ENCODE measurements at places on chromosomes 6 and 20. TPM values are rescaled to one million over a fixed set of nuclear protein-coding genes. Genes with fewer than 3 reads are reported as not detected.

GRCh38 chr6:117771403-117771802, 96.1 kb downstream of the NUS1 start:
- no peak for DNase-seq

- DNase-seq: no peak
Measured at GRCh38 chr20:44073675-44074071, 113.3 kb downstream of the JPH2 start.

- no peak for DNase-seq
Measured at GRCh38 chr6:146410851-146411595, 132.6 kb upstream of the RAB32 start.

- no peak for DNase-seq
Measured at GRCh38 chr6:98835149-98836024, 1.0 kb downstream of the POU3F2 start.

- DNase-seq: no peak
Measured at GRCh38 chr6:57302477-57302876, 15.0 kb upstream of the PRIM2 start.

- DNase-seq: no peak
Measured at GRCh38 chr6:163284151-163284550, 130.4 kb upstream of the QKI start.

DNA sequence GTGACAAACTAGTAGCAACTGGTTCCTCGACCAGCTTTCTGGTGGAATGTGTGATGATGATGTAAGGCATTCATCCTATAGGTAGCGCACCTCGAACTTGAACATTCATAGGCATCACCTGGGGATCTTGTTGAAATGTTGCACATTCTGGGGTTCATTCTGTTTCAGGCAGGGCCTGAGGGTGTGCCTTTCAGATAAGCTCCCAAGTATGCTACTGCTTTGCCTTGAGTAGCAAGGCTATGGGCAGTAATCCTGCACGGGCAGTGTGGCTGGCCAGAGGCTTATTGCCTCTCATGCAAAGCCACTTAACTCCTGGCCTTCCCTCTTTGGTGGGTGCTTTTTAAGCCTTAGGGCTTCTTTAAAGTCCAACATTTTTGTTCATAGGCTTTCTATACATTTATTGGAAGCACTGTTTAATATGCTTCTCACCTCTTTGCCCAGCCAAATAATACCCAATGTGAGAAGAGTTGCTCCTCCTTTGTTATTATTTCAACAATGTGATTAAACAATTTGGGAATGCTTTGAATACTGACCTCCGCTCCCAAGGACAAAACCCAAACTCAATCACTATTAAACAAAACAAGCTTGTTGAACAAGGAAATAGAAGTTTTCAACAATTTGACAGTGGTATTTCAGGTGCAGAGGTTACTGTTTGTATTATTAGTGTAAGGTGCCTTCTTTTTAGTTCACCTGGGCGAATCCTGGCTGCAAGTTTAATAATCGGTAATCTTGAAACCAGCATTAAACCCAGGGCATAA, 57.5 kb downstream of the JARID2 start:
- DNase-seq: no peak

DNA sequence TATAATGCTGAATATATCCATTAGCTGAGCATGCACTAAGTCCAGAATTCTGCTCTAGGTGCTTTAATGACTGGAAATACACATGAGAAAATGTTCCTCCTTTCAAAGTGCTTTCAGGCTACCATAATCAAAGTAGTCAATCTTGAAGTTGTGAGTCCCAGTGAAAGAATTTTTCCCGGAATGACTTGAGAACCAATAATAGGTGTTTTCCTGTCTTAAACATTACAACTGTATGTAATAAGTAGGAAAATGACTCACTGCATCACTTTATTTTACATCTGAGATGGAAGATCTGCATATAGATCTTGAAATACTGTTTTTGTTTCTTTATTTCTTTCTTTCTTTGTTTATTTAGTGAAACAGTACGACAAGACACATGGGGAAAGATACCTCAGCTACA, 437.4 kb upstream of the JAG1 start:
- no peak for DNase-seq

DNA sequence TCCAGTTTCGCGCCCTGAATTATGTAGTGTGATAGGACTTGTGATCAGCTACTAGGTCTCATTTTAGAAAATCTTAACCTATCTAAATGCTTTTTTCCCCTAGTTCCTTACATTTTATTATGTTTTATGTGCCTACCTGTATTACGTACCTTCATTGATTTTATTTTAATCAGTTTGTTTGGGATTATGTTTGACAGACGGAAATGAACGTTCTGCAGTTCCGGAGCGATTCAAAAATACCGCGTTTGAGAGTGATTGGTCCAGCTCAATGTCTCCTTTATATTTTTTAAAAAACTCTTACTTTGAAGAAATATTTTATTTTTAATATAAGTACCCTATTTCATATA, 114.3 kb upstream of the BTN3A2 start:
- no peak for DNase-seq

DNA sequence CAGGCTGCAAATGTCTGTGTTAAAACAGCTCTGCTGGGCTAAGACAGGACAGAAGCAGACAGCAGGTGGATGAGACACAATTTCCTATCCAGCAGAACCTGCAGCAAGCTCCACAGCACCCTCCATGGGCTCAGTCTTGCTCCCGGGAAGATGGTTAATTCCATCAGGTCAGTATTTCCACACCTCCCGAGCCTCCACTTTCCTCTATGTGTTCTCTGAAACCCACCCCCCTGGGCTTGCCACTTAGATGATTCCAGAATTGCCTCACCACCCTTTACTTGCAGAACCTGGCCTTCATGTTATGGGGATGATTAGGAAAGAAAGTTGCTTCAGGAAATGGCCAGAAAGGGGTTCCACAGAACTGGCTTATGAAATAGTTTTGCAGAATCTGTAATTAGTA, 43.8 kb downstream of the ERMARD start:
- no peak for DNase-seq

GRCh38 chr6:159790956-159791598, 810 bp downstream of the MRPL18 start:
- DNase-seq: peak; percentile 7

DNA sequence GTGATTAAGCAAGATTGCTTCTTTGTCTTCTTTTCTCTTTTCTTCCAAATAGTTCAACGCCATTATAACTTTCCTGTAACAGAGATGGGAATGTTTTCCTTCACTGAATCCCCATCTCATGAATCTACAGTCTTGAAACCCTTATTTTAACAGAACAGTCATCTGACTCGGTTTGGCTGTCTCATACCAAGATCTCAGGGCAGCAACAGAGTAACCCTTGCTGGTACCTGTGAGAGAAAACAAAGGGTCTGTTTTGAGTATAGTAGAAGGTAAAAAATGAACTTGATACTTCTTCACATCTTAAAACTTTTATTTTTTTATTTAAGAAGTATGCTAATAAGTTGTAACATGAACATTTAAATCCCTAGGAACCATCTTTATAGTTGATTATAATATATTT, 19.6 kb upstream of the DSE start:
- no peak for DNase-seq

GRCh38 chr20:25221592-25222460, 26.1 kb upstream of the PYGB start:
- DNase-seq: no peak

DNA sequence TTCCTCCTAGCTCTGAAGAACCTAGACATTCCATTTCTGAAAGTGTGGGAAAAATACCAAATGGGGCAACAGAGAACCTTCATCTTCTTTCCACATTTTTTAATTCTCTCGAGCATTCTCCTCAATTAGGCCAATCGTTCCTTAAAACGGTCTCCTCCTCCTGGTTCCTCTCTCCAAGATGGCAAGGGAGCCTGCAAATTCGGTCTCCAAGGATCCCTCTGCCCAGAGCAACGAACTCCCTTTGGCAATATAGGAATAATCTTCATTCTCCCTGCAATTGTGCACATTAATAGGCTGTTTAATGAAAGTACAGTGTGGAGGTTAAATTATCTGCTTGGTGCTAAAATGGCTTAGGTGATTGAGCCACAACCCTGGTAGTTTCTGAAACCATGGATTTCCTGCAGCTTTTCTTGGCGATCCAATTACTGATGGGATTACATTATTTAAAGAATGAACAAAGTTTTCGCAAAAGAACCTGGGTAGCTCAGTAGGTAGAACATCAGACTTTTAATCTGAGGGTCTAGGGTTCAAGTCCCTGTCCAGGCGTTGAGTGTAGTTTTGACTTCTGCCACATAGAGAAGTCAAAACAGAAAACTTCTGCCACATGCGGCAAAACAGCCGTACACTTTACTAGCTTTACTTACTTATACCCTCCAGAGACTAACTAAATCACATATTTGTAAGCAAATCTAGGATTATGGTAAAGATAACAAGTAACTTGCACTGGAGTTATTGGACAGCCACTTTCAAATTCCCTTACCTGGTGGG, 102.9 kb upstream of the ZNF184 start:
- DNase-seq: no peak

GRCh38 chr6:158037771-158038170, 56.1 kb downstream of the SYNJ2 start:
- no peak for DNase-seq

DNA sequence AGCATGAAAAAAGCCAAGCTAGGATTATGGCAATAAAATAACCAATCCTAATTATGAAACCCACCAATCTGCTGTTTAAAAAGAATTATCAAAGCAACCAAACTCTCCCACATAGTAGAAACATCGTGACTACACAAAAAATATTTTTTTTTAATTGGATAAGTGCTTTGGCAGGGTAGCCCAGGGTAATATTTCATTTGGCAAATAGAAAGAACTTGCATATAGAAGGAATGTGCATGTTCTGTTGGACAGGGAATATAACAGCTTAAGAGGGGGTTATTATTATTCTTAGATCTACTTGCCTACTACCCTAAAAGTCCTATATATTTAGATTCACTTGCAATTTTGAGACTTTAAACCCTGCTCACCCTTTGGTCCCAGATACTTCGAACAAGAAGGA, 972 bp downstream of the GSTA3 start:
- peak; percentile 30 for DNase-seq

DNA sequence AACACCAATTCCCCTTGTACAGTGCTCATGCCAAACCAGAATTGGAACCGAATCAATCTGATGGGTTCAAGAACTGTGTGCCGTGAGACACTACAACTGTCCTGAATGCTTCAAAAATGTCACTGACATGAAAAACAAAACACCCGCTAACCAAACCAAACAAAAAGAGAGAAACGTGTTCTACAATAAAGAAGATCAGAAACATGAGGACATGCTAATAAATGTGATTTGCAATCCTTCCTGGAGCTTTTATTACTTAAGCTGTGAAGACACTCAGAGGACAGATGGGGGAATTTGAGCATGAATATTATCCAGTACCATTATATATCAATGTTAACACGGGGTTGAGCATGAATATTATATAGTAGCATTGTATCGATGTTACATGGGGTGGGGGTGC, 72.2 kb upstream of the NFATC2 start:
- DNase-seq: peak; percentile 71

GRCh38 chr6:135665935-135666334, 168.4 kb upstream of the AHI1 start:
- DNase-seq: no peak

DNA sequence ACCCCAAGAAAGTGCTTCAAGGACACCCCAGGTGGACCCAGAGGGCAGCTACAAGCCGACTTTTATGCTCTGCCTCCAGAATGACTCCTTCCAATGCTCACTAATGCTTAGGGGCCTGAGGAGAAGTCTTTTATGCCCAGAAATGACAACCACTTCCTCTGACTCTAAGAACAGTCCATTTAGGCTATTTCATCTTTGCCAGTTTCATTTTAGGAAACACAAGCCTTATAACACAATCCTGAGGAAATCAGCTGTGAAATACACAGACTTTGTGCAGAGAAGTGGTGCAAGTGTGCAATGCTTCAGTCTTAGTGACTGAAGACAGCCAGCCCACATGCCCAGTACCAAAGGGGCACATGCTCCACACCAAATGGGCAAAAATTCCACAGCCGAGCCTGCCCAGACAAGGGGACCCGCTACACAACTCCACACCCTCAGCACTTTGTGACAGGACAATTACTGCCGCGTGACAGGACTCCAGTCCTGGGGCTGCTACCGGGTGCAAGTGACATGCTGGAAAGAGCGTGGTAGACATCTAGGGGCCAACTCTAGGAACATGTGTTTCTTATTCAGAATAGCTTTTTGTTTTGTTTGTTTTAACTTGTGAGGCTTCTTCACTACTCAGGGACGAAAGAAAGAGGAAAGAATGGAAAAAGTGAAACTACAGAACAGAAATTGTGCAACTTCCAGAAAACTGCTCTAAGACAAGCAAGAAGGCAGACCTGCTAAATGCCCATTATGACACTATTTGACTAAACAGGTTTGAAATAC, 28.2 kb upstream of the PLAGL1 start:
- no peak for DNase-seq

The TPX2 gene
- 49.4 TPM for polyA plus RNA-seq

The CEP85L gene
- 6.3 TPM for polyA plus RNA-seq

The RANBP9 gene
- 39.9 TPM for polyA plus RNA-seq

The STMND1 gene
- 0.49 TPM for polyA plus RNA-seq

The FOXA2 gene
- polyA plus RNA-seq: 0.03 TPM

The SSTR4 gene
- polyA plus RNA-seq: 0.07 TPM

The PACSIN1 gene
- polyA plus RNA-seq: 0.80 TPM

The GSTA3 gene
- 0.27 TPM for polyA plus RNA-seq

The FLRT3 gene
- 125 TPM for polyA plus RNA-seq

The ADGB gene
- 0.95 TPM for polyA plus RNA-seq

The SCAF8 gene
- 53.5 TPM for polyA plus RNA-seq

The TP53TG5 gene
- 1.3 TPM for polyA plus RNA-seq

The SNAP91 gene
- 0.94 TPM for polyA plus RNA-seq

Measured in renal pelvis (tissue), 12 donors.